ENCODE measurements at places on chromosomes 13 and 19. TPM values are rescaled to one million over a fixed set of nuclear protein-coding genes. Genes with fewer than 3 reads are reported as not detected.
A peak's percentile ranks its signal among the peaks of the same experiment; 100 is the strongest.

DNA sequence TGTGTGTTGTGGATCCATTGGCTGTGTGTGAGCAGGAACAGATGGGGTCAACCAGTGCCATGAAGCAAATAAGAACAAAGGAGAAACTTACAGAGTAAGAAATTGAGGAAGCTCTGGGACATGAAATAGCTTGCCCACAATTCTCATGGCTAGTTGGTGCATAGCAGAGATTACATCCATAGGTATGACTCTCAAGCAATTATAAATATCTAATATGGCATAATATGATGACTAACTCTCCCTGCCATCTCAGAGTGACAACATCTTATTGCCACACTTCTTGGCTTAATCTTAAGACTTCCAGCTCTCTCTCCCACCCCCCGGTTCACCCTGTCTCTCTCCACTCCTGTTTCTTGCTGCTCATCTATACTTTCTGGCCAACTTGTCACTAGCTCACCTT, 53.3 kb downstream of the OXGR1 start:
- no peaks in the 10 kb centered on the region for H3K27me3 ChIP-seq
- no peak for DNase-seq
- H3K36me3 ChIP-seq: no peaks in the 10 kb centered on the region
- H3K4me1 ChIP-seq: no peaks in the 10 kb centered on the region
- no peak overlapping the region for H3K4me3 ChIP-seq

DNA sequence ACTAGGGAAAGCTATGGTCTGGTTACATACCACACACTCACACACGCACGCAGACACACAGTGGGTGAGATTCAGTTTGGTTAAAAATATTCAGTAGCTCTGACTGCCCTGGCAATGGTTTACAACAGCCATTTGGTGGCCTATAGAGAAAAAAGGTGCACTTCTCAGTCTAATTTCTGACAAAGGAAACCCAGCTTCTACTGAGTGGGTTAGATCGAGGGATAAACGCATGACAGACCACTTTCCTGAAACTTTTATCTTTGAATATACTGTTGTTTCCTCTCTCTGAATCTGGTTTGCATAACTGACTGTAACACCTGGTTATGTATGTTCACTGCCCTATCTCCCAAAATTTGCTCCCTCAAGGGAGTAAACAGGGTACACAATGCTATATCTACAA, 2.5 kb downstream of the LIG4 start:
- no peaks in the 10 kb centered on the region for H3K27me3 ChIP-seq
- no peak overlapping the region for H3K4me3 ChIP-seq
- no peak overlapping the region for H3K27ac ChIP-seq

- H3K27me3 ChIP-seq: no peaks in the 10 kb centered on the region
- no peak for DNase-seq
- H3K4me1 ChIP-seq: peaks cover 98% of the 10 kb centered on the region
- H3K4me3 ChIP-seq: no peak overlapping the region
- peak overlapping the region; percentile 100 for H3K27ac ChIP-seq
Measured at GRCh38 chr19:29672933-29673336, 7.7 kb downstream of the PLEKHF1 start.

DNA sequence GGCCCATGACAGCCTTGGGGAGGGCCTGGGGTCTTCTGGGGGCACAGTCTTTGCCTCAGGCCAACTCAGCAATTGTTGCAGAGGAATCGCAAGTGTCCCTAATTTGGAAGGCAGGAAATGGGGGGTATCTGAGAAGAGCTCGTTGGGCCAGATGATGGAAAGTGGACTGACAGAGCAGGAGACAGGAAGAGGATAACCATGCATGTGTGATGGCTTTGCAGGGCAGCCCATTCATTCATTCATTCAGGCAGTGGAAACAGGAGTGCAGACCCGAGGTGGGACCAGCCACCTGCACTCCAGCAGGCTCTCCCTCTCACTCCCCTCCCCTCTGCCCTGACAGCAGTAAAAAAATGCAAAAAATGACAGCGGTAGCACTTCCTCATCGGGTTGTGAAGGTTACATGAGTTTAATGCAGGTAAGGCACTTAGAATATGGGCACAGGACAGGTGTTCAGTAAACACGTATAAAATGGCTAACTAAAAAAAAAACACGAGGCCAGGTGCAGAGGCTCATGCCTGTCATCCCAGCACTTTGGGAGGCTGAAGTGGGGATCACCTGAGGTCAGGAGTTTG, 5.0 kb upstream of the TMEM147 start:
- H3K27me3 ChIP-seq: peaks cover 1% of the 10 kb centered on the region
- no peak overlapping the region for H3K4me3 ChIP-seq
- DNase-seq: no peak
- H3K4me1 ChIP-seq: peaks cover 8% of the 10 kb centered on the region

- no peaks in the 10 kb centered on the region for H3K36me3 ChIP-seq
- H3K4me1 ChIP-seq: peaks cover 11% of the 10 kb centered on the region
- no peak overlapping the region for H3K27ac ChIP-seq
- no peak for DNase-seq
- no peak overlapping the region for H3K4me3 ChIP-seq
- no peaks in the 10 kb centered on the region for H3K27me3 ChIP-seq
Measured at GRCh38 chr13:30577401-30577852, 40.3 kb upstream of the USPL1 start.

GRCh38 chr13:85500696-85501256, 298.4 kb downstream of the SLITRK6 start:
- no peak overlapping the region for H3K4me3 ChIP-seq
- no peak overlapping the region for H3K27ac ChIP-seq
- H3K4me1 ChIP-seq: no peaks in the 10 kb centered on the region
- no peak for DNase-seq
- H3K27me3 ChIP-seq: no peaks in the 10 kb centered on the region
- no peaks in the 10 kb centered on the region for H3K36me3 ChIP-seq

- H3K36me3 ChIP-seq: no peaks in the 10 kb centered on the region
- H3K4me1 ChIP-seq: no peaks in the 10 kb centered on the region
- no peak overlapping the region for H3K27ac ChIP-seq
Measured at GRCh38 chr19:5397804-5398692, 57.2 kb upstream of the ZNRF4 start.

DNA sequence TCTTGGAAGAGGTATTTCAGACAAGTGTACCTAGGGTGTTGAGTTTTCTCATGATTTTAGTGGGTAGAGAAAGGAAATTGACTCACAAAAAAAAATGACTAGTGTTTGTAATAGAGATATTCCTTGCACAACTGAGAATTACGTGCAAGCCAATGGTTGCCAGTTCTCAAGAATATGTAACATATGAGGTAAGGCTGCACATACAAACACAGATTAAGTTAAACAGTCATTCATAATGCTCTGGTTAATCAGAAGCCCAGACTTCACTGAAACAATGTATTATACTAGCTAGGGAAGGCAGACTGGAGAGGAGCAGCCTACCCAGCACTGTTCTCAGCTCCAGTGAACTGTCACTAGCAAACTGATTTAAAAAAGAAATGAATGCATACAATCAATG, 418.3 kb downstream of the DIAPH3 start:
- H3K27ac ChIP-seq: no peak overlapping the region
- H3K27me3 ChIP-seq: no peaks in the 10 kb centered on the region
- no peak for DNase-seq
- H3K4me1 ChIP-seq: no peaks in the 10 kb centered on the region
- H3K4me3 ChIP-seq: no peak overlapping the region
- no peaks in the 10 kb centered on the region for H3K36me3 ChIP-seq

DNA sequence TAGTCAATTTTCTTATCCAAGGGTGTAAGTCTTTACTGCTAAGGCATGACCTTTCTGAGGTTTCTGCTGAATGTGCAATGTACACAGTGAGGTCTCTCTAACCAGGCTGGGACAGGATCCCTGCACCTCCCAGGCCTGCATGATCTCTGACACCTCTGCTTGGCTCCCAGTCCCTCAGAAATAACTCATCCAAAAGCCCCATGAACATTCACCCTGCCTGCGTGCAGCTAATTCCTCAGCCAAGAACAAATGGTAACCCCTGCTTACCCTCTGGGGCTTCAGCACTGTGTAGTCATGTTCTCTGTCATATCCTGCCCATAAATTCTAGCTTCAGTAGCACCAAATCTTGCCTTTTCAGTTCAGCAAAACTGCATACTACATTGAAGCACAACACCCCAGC, 1146.3 kb upstream of the MIR17HG start:
- no peaks in the 10 kb centered on the region for H3K36me3 ChIP-seq
- H3K4me3 ChIP-seq: no peak overlapping the region
- H3K4me1 ChIP-seq: no peaks in the 10 kb centered on the region
- no peak for DNase-seq
- H3K27me3 ChIP-seq: no peaks in the 10 kb centered on the region

- no peak for DNase-seq
- no peaks in the 10 kb centered on the region for H3K27me3 ChIP-seq
- no peak overlapping the region for H3K4me3 ChIP-seq
- H3K36me3 ChIP-seq: no peaks in the 10 kb centered on the region
- H3K4me1 ChIP-seq: no peaks in the 10 kb centered on the region
Measured at GRCh38 chr13:65907666-65908525, 1322.2 kb downstream of the PCDH9 start.

MUC16 gene
- total RNA-seq: not detected

KLF12 gene
- total RNA-seq: 5.8 TPM

ZNF681 gene
- total RNA-seq: 0.23 TPM

FGF9 gene
- 0.38 TPM for total RNA-seq

ICAM3 gene
- 3.9 TPM for total RNA-seq

PROZ gene
- not detected for total RNA-seq

CRB3 gene
- not detected for total RNA-seq

NTF4 gene
- total RNA-seq: 2.0 TPM

Measured in gastrocnemius medialis (tissue), 4 donors.